Activated T-helper 1 cell treated with anti-CD3 and anti-CD28 coated beads, Interleukin-2, amount 50 U/mL, for 16 hours (primary cell): ENCODE measurements at places on chromosomes 3 and 15.

GRCh38 chr3:127490271-127491023, 100.1 kb downstream of the TPRA1 start:
- DNase-seq: no peak

GRCh38 chr3:11077466-11077865, 76.8 kb upstream of the HRH1 start:
- DNase-seq: no peak

GRCh38 chr3:58728723-58729122, 62.1 kb upstream of the FAM3D start:
- DNase-seq: no peak

- DNase-seq: no peak
Observed at GRCh38 chr3:134287512-134287911, 36.9 kb upstream of the RYK start.

DNA sequence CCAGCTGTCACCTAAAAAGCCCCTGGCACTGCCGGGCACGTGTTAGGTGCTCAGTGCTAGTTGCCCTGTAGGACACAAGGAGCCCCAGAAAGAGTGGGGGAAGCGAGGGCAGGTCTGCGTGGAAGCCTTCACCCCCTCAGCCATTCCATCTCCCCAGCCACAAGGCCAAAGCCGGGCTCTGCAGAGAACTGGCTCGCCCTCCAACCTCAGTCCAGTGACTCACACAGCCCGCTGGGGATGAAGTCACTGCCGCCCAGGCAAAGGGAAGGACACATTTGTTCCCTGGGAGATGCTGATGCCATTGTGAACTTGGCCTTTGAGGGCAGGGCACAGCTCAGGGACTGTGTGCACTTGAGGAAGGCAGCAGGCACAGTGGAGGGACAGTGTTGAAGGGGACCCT, 48.1 kb downstream of the IQSEC1 start:
- no peak for DNase-seq

DNA sequence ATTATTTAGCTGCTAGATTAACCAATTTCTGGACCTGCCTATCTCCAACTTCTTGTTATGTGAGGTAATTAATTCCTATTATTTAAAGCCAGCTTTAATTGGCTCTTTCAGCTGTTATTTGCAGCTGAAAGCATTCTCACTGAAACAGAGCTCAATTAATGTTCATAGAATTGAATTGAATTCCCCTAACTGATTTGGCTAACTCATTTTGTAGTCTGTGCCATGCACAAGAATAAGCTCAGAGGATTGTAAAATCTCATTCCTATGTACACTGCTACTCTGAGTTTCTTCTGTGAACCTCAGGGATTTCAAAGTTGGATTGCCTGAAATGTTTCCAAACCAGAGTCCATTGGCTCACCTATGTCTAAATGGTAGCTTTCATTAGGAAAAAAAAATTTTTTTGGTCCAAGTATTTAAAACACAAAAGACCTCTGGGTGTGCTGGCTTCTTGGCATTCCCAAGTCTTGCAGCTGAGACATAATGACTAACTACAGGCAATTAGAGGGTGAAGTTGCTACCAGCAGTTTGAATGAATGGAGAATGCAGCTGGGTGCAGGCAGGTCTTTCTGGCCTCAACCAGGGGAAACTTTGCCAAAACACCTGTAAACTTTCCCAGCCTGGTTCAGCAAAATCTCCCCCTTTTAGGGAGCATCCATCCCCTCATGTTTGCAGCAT, 134.3 kb downstream of the EDEM1 start:
- no peak for DNase-seq

DNA sequence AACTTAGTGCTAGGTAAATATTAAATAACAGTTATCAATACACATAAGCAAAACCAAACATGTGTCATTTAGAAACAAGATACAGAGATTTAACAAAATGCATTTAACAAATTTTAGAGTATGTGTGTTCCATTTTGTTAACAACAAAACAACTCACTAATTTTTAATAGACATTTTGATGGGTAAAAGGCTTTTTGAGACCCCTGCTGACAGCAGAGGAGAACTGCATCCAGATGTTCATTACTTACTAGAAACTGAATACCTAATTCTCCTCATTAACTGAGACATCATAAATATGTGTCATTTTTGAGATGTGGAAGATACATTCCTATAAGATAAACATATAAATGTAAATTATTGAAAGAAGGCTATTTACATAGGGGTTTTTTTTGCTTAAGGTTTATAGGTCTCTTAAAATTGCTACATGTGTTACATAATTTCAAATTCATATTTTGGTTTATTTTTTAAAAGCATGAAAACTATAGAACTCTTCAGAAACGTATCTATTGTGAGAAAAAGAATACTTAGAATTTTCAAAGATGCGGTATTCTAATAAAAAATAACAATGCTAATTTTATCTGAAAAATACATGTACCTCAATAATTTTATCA, 1009.8 kb downstream of the TUSC7 start:
- no peak for DNase-seq

DNA sequence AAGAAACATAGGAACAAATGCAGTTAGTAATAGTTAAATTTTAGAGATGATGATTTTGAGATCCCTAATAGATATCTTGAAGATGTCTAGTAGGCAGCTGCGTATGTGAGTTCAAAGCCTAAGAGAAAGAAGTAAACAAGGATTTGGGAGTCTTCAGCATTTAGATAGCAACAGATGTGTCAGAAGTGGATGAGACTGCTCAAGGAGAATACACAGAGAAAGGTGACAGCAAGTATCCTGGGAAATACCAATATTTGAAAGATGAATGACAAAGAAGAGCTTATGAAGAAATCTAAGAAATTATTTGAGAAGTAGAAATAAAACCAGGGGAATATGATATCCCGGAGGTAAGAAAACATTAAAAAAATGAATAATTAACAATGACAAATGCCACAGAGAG, 130.9 kb downstream of the PCCB start:
- no peak for DNase-seq

- DNase-seq: no peak
Observed at GRCh38 chr3:161560008-161560637, 63.5 kb downstream of the OTOL1 start.
